ENCODE measurements at places on chromosomes 5 and 9.

- no peak for DNase-seq
These were observed 120.2 kb upstream of the NFIB start for GRCh38 chr9:14434158-14434504.

GRCh38 chr5:60978968-60979367, 34.0 kb downstream of the NDUFAF2 start:
- no peak for DNase-seq

DNA sequence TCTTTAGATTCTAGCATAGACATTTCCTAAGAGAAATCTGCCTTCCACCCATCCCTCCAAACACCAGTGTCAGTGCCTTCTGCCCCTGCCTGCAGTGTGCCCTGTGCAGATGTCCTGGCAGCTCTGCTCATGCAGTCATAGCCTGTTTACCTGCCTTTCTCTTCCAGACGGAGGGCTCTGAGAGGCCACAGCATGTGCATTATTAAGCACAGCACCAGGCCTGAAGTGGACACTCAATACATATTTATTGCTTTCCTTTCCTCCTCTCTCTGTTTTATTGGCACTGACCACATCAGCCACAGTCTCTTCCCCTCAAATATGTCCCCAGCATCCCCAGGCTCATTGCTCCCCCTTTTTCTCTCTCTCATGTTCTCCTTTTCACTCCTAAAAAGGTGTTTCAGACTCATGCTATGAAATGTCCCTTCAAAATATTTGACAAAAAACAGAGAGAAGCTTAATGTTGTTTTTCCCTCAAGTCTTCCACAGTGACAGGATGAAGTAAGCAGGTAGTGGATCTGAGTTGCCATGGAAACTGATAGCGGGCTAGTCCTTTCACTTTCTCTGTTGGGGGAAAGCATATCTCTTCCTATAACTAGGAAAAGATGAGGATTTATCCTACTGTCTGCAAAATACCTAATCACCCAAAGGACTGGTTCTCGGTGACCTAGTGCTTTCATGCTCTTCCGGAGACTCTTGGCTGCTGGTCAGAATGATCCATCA, 100.9 kb downstream of the ATP10B start:
- DNase-seq, result no peak

DNA sequence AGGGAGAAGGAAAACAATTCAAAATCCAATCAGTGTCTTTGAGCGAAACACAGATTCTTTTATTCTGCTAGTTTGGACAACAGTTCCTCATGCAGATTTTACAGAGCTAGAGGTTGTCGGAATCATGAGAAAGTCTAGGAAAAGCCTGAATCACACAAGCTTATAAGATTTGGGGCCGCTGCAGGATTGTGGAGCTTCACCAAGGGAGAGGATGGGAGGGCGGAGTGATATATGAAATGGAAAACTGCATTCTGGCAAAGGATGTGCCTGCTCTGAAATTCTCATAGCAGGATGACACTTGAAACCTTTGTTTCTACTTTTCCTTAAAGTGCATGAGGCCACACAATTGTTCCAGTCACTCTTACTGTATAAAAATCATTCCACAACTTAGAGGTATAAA, 134.3 kb downstream of the OR2K2 start:
- no peak for DNase-seq

DNA sequence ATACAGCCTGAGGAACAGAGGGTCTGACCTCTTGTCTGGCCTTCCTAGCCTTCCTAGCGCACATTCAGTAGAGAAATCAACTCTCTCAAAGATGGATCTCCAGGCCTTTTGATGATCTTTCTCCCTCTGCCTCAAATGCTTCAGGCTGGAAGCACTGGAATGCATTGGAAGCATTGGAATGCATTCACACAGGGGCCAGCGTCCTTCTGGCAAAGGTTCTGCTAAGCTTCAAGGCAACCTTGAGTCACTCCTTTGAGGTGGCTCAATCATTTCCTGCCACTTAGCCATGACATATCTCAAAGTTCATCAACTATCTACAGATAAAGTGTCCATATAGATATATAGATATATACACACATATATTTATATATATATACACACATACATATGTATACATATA, 42.9 kb downstream of the OR2K2 start:
- DNase-seq, result no peak

- DNase-seq, result no peak
These were observed 84.5 kb upstream of the PUM3 start for GRCh38 chr9:2928411-2928810.

DNA sequence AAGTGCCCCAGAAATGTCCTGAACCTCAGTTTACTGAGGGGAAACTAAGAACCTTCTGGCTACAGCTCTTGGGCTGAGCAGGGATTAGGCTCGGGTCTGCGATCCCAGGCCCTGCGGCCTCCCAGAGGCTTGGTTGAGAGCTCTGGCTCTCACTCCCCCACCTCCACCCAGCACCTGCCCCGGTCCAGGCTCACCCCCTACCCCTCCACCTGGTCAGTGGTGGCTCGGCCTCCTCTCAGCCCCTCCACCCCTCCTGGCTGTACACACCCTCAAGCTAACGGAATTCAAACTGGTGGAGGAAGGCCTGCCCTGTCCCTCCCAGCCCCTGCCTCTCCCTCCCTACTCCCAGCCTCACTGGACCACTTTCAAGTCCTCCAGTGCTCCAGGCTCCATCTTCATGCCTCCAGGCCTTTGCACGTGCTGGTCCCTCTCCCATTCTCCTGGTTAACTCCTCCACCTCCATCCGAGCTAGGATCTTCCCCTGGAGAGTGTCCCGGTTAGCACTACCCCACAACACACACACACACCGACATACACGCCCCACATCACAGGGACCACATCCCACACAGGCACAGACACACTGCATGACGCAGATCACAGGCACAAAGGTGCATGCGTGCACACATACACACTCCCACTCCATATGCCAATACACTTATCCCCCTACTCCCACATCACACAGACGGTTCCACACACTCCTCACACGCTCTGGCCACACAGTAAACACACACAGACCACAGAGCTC, 130.9 kb downstream of the C9orf50 start:
- peak; percentile 85 for DNase-seq

DNA sequence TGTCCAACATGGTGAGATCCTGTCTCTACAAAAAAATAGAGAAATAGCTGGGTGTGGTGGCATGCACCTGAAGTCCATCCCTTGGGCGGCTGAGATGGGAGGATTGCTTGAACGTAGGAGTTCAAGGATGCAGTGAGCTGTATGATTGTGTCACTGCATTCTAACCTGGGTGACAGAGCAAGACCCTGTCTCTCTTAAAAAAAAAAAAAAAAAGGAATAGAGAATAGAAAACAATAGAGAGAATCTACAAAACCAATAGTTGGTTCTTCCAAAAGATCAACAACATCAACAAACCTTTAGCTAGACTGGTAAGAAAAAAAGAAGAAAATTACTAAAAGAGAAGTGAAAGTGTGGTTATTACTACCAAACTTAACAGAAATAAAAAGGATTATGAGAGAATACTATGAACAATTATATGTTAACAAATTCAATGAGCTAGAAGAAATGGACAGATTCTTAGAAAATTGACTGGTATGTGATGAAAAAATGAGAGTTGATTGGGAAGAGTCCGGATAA, 8.1 kb upstream of the SLC38A9 start:
- no peak for DNase-seq

DNA sequence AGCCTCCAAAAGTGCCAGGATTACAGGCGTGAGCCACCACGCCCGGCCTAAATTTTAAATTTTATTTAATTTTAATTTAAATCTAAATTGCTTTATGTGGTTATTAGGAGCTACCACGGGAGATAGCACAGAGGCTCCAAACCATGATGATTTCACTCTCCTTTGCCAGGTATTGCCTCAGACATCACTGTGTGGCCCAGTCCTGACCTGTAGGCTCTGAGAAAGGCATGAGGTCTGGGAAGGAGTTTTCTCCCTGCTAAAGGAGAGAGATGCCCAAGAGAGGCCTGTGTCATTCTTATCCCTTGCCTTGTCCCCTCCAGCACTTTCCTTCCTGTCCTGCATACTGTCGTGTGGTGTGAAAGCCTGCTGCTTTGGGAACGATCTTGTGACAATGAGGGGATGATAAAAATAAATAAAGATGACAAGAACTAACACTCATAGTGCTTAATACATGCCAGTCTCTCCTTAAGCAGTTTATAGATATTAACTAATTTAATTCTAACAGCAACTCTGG, 37.0 kb upstream of the BASP1 start:
- no peak for DNase-seq

DNA sequence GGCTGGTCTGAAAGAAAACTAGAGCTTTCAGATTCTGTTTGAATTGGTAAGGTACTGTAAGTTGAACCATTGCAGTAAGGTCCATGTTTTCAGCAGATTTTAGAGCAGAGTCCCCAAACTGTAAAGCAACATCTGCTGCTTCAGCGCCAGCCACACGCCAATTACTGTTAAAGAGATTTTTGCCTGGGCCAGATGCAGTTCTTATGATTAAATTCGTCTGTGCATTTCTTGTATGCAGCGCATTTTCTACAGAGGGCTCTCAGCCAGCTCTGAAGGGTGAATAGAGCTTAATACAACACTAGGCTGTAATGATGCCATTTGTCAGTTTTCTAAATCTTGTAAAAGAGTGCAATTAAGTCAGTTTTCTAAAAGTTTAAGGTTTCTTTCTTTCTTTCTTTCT, 246.3 kb downstream of the COX7C start:
- DNase-seq, result no peak

DNA sequence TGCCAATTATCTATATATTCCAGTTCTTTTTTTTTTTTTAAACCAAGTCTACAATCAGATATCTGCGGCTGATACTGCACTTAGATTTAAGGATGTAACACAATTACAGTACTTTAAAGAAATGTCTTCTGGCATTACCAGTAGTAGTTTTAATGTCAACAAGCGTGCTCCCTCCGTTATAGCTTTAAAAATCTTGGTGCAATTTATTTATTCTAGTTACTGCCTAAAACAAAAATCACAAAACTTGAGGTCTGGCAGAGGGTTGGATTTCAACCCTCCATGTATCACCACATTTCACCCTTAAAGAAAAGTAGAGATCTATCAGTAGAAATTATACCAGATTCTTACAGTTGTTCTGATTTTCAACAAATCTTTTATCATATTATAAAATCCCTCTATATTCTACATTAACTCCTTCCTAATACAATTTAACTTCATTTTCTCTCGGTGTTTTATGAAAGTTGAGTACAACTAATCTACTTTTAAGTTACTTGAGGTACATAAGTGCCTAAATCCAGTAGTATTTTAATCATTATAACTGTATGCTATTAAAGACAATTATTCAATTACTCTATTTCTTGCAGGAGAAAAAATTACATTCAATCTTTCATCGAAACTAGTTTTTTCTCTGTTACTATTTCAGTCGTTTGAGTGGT, 2.0 kb upstream of the RICTOR start:
- no peak for DNase-seq

DNA sequence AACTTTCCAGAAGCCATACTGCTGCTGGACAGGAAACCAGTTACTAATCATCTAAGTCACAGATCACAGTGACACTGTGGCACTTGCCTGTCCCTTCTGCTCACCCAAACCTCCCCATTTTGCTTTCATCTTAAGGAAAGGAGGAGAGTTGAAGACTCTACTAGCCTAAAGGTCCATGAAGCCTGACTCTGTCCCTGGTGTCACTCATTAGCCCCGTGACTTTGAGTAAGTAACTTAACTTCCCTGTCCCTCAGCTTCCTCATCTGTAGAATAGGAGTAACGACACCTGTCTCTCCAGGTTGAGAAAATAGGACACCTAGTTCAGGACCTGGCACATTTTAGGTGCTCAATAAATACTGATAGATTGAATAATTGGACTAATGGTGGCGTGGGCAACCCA, 536 bp upstream of the SLC6A7 start:
- DNase-seq, result no peak

DNA sequence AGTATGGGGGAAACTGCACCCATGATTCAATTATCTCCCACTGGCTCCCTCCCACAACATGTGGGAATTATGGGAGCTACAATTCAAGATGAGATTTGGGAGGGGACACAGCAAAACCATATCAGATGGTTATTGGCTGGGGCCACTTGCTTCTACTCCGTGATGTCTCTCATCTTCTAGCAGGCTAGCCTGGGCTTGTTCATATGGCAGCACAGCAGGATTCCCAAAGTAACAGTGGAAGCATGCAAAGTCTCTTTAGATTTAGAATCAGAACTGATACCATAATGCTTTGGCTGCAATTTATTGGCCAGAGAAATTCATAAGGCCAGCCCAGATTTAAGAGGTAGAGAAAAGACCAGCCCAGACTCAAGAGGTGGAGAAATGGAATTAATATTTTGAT, 126.2 kb downstream of the PTTG1 start:
- no peak for DNase-seq

DNA sequence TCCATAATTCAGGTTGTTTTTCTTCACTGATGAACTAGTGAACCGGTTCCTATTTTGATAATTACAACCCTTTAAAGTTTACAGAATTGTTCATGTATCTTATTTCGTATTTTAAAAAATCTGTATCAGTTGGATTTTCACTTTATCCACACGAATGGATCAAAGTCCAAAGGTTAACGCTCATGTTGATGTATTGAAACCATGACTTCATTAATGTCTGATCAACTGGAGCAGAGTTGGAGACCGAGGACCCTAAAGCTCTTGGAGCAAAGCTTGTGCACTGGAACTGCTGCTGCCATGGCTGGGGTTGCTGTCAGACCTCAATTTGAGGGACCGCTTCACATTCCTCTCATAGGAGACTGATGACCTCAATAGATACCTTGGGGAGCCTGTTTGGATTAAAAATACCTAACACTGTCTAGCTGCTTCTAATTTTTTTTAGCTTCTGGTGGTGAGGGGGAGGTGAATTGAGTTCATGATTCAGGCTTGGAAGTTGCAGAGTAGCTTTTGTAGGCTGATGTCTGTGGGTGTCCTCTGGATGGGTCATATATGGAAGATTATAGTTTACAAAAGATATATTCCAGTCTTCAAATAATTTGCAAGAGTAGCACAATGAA, 45.1 kb downstream of the KIAA1958 start:
- no peak for DNase-seq

GRCh38 chr5:56359809-56360685, 126.9 kb upstream of the ANKRD55 start:
- no peak for DNase-seq

GRCh38 chr5:162256711-162257110, 189.1 kb downstream of the GABRG2 start:
- DNase-seq, result no peak

DNA sequence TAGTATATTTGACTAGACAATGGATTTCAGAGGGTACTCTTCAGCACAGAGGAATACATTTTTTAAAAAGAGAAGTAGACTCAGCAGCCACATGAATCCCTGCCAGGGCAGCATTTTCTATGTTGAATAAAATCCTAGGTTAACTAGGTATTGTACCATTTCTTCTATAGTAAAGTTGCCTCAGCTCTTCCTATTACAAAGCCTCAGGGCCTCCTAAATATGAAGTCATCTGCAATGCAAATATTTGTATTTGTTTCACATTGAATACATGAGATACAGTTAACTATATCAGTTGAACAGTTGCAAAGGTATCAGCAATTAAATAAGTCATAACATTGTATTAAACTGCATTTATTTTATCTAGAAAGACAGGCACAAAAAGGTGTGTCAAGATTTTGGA, 59.5 kb downstream of the NUDT12 start:
- DNase-seq, result no peak

Measured in CD4-positive, alpha-beta T cell (primary cell).